ENCODE measurements at places on chromosomes 6 and 20. TPM values are rescaled to one million over a fixed set of nuclear protein-coding genes. Genes with fewer than 3 reads are reported as not detected.

- H3K36me3 ChIP-seq, result no peaks in the 10 kb centered on the region
- peaks cover 2% of the 10 kb centered on the region for H3K27me3 ChIP-seq
- H3K4me1 ChIP-seq, result peaks cover 8% of the 10 kb centered on the region
- H3K27ac ChIP-seq, result no peak overlapping the region
- H3K4me3 ChIP-seq, result no peak overlapping the region
- no peak for DNase-seq
Measured at GRCh38 chr20:62205618-62206387, 14.3 kb downstream of the HRH3 start.

Gene COQ3
- total RNA-seq, result 3.7 TPM

Gene TTK
- total RNA-seq, result 3.3 TPM

GRCh38 chr20:38558596-38559360 is 22.2 kb upstream of the ADIG start:
- peaks cover 38% of the 10 kb centered on the region for H3K36me3 ChIP-seq
- no peak overlapping the region for H3K27ac ChIP-seq

DNA sequence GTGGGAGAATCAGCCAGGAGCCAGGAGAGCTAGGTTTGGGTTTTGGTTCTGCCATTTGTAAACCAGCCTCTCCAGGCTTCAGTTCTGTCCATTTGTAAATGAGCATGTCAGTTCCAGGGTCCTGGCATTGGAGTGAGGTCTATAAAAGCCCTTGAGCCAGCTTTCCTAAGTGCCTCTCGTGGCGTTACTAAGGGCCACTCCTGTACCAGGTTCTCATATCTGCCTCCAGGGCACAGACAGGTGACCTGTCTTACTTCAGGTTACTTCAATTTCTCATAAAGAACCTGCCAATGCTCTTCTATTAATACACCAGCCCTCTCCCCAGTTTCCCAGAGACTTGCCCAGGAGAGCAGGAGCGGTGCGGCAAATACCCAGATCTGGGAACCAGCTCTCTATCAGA is 101.9 kb downstream of the VEGFA start:
- no peak for DNase-seq
- peaks cover 19% of the 10 kb centered on the region for H3K27me3 ChIP-seq
- H3K4me1 ChIP-seq, result no peaks in the 10 kb centered on the region
- no peaks in the 10 kb centered on the region for H3K36me3 ChIP-seq
- H3K4me3 ChIP-seq, result no peak overlapping the region

DNA sequence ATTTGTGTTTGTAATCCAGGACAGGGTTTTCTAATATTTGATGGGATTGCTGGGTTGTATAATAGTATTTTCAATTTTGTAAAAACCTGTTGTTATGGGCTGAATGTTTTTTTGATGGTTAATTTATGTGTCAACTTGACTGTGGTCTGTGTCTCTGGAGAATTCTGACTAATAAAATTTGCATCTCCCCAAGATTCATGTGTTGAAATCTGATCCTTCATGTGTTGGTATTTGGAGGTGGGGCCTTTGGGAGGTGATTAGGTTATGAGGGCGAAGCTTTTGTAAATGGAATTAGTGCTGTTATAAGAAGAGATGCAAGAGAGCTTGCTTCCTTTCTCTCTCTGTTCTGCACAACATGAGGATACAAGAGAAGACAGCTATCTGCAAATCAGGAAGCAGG is 48.7 kb upstream of the SAMD5 start:
- no peak overlapping the region for H3K4me3 ChIP-seq
- DNase-seq, result no peak

DNA sequence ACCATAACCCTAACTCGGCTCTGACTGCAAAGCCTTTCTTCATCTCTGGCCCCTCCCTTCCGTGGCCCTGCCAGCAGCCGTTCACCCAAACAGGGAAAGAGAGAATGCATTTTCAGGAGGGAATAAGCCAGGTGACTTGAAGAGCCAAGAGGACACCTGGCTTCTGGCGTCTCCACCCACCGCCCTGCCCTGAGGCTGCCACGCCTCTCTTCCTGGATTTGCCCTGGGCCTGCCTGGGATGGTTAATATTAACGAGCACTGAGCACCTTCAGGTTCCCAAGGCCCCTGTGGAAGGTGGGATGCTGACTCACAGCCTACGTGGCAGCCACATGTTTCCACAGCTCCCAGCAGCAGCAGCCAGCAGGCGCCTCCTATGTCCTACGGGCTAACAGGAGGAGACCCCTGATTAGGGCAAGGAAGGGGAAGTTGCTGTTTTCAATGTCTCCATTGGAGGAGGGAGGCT is 138.0 kb upstream of the RREB1 start:
- no peaks in the 10 kb centered on the region for H3K27me3 ChIP-seq
- H3K27ac ChIP-seq, result no peak overlapping the region
- H3K4me1 ChIP-seq, result peaks cover 4% of the 10 kb centered on the region
- DNase-seq, result no peak

GRCh38 chr6:160742090-160742489 is 40.0 kb downstream of the PLG start:
- no peaks in the 10 kb centered on the region for H3K27me3 ChIP-seq
- no peaks in the 10 kb centered on the region for H3K36me3 ChIP-seq
- no peak overlapping the region for H3K4me3 ChIP-seq
- H3K27ac ChIP-seq, result no peak overlapping the region
- H3K4me1 ChIP-seq, result no peaks in the 10 kb centered on the region
- no peak for DNase-seq

DNA sequence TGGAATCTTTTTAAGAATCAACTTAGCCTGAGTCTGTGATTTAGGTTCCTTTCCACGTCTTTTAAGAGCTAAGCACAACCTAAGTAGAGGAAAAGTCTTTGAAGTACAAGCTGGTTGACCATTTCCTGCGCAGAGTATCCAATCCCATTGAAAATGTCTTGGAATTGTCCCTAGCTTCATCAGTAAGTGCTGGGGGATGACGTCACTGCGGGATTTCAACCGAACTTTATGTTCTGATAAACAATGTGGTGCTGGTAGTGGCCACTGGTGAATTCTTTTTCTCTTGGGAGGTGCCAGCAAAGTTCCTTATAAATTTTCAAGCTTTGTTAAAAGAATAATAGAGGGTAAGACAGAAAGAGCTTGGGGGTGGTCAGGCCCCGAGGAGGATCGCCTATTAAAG is 69.2 kb downstream of the PDE7B start:
- H3K27ac ChIP-seq, result no peak overlapping the region
- no peak for DNase-seq
- no peak overlapping the region for H3K4me3 ChIP-seq
- H3K36me3 ChIP-seq, result no peaks in the 10 kb centered on the region
- peaks cover 14% of the 10 kb centered on the region for H3K4me1 ChIP-seq
- H3K27me3 ChIP-seq, result no peaks in the 10 kb centered on the region

GRCh38 chr6:48111143-48111506 is at the start of gene PTCHD4:
PTCHD4 (minus strand) TSS chr6:48111197; CDS start chr6:48068957, 42,240 bp downstream.
- peak within 1 kb of the TSS; percentile 65 for H3K4me3 ChIP-seq
- no peaks in the 10 kb centered on the region for H3K36me3 ChIP-seq
- DNase-seq, result peak; percentile 84
- peak within 1 kb of the TSS; percentile 67 for H3K27ac ChIP-seq

Data from astrocyte (in vitro differentiated cells and primary cell).